ENCODE measurements at places on chromosomes 4 and X.

GRCh38 chr4:7773401-7774180 is 166.1 kb downstream of the AFAP1 start:
- no peak for DNase-seq

DNA sequence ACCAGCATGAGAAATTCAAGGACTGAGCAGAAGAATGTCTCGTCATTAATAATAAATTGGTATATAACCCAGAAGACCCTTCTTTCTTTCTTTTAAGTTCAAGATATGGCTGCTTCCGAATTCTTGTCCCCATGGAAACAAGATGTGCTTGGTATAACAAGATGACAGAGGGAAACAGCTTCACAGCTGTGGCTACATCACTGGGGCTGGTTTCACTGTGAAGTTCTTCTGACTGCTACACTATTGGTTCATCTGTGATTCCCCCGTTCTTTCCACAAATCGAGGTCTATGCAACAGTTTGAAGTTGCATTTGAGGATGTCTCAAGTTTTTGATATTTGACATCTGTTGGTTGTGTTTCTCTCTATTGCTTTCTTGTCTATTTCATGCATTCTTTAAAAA is 12.3 kb upstream of the DTHD1 start:
- DNase-seq, result no peak

DNA sequence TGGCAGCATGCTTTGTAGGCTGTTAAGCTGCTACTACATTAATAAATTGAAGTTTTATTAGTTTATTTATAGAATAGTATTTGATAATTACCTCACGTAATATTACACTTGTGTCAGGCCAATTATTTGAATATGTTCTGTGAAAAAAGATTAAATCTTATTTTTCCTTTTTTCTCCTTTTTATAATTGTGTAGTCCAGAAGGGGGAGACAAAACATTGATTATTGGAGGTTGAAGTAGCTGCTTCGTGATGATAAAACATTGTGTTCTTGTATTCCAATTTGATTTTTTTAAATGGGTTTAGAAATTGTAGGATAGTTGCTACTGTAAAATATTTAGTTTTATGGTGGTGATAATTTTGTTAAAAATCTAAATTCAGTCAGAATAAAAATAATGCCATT is 85.7 kb downstream of the DIAPH2 start:
- peak; percentile 32 for DNase-seq

DNA sequence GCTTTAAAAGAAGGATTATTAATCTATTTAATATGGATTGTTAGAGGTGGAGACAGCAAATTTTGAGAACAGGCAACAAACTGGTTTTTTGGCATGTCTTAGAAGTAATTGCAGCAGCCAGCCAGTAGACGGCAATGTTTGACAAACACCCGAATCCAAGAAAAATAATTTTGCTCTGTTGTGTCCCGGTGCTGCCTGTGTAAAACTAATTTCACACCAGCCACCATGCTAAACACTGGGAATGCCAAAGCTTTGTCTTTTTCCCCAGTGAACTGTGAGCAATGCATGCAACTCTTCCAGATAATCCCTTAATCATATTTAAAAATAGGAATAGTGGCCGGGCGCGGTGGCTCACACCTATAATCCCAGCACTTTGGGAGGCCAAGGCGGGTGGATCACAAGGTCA is 25.9 kb downstream of the SMIM31 start:
- peak; percentile 9 for DNase-seq

GRCh38 chrX:8988446-8988845 is 45.5 kb downstream of the FAM9B start:
- no peak for DNase-seq

GRCh38 chrX:9525511-9526248 is 60.8 kb downstream of the TBL1X start:
- DNase-seq, result no peak

- DNase-seq, result peak; percentile 76
Measured at GRCh38 chr4:15906020-15906443, 32.5 kb downstream of the FGFBP1 start.

DNA sequence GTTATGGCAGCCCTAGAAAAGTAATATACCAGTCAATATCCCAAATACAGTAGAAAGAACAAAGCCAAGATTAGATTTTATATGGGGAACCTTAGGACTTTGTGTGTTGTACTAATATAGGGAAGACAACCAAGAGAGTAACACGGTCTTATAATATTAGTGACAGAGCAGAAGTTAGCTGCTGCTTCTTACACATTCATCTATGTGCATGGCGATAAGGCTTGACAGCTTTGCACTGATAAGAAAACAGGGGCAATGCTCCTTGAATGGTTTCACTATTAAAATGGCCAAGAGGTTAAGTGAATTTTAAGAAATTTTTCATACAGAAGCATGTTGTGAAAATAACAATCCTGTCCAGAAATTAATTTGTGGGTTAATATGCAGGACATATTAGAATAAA is 521.6 kb downstream of the CCSER1 start:
- no peak for DNase-seq

GRCh38 chrX:71253253-71254091 is 468 bp downstream of the ZMYM3 start:
- DNase-seq, result peak; percentile 41

DNA sequence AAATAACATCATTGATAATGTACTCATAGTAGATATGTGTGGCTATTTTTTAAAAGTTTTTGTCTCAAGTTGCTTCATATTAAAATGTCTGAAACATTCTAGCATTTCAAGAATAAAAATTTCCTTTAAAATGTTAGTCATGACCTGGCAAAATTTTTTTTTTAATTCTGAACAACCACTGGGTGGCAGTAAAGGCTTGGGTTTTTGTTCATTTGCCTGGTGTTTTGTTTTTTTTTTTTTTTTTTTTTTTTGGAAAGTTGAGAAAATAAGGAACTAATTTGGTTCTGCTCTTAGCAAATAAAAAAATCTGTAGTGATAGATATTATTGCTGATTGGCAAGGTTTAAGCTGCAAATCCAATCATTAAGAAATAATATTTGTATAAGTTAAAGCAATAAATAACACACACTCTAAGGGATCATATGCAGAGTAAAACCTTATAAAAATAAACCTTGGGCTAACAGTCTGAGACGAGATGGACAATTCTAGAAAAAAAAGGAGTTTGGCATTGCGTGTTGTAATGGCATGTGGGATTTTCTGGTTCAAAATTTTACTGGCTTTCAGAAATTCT is 81.4 kb downstream of the CEP44 start:
- peak; percentile 12 for DNase-seq

GRCh38 chr4:42339935-42340406 is 57.3 kb upstream of the SHISA3 start:
- no peak for DNase-seq

DNA sequence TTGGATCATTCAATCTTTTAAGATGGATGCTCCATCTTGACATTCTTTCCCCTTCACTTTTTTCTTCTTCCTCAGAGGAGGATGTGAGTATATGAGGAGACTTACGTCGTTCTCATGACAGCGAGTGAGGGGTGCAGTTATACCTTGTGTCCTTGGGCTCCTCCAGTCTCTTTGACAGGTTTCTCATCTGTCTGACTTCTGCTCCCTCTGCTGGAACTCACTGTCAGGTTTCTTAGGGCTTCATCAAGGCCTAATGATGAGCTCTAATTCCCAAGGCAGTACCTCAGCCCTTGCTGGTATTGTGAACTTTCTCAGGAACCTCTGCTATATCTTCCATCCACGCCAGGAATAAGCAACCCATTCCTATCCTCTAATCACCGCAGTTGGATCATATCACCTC is 237.8 kb upstream of the ADGRL3 start:
- DNase-seq, result no peak

GRCh38 chrX:77346859-77347258 is 100.3 kb upstream of the FGF16 start:
- no peak for DNase-seq

DNA sequence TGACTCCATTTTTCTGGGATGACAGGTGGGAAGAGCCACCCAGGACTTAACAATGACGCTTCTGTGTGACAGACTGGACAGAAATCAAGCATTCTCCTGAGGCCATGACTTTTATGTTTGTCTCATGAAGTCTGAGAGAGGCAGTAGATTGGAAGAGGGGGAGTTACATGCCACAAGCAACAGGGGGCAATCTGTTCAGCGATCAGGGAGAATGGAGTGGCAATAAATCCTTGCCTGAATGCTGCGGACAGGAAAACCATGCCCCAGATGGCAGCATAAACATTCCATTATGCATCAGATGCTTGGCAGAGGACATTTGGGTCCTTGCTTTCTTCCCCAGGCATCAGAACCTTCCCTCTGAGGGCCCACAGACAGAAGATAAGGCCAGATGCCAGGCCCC is 312.4 kb upstream of the DIPK2B start:
- DNase-seq, result no peak

DNA sequence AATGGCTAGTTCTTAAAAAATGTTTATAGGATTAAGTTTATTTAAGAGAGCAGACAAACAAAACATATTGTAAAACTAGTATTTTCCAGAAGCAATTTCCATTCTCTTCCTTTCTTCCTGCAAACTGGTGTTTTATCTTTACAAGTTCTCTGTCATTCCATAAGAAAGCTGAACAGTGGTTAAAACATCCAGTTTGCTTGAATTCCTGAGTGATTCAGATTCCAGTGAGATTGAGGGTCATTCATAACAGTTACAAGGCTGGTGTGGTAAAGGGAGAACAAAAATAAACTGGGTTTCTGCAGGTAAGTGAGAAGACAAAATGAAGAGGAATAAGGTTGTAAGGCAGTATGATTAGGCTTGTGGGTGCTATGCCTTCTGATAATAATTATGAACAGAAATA is 544.8 kb upstream of the DIPK2B start:
- DNase-seq, result no peak

DNA sequence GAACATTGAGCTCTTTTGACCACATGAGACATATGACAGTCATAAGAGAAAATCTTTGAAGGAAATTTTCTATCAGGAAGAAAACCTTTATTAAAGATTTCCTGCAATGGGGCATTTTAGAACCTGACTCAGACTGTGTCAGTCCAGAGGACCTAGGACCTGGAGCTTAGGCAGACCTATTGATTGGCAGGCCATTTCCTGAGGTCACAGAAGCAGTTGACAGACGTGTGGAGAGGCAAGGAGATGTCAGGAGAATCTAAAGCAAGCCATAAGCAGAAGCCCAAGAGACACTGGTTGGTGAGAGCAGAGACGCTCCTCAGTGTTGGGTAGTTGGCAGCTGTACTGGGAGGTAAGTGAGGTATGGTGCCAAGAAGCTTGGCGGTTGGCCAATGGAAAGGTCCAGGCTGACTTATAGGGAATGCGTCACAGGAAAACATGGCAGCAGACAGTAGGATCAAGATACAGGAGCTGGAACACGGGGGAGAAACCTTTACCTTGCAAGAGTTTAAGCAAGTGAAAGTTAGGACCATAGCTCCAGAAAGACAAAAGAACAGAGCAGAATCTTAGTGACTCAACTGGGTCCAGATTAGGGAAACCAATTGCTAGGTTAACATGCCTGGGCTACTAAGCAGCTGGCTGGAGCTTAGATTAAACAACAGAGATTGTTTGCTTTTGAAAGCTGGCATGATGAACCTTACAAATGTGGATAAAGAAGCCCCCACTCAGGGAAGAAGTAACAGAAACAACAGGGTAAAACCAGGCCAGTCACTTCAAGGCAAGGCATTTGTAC is 18.6 kb downstream of the PALLD start:
- no peak for DNase-seq

DNA sequence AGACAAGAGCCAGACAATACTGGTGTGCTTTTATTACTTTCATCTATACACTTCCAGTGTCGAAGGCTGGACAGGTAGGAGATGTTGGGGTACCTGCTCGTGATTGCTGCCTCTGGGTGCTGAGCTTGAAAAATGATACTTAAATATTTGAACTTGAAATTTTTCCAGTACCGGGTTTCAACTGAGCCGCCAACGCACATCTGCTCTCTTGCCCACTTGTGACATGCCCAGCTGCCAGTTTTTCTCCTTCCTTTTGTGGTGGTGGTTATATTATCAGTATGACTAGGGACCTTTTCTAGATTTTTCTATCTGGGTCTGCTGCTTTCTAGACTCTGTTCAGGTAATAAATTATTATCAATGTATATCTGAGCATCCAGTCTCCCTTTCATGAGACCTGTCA is 3.4 kb downstream of the OGT start:
- no peak for DNase-seq

DNA sequence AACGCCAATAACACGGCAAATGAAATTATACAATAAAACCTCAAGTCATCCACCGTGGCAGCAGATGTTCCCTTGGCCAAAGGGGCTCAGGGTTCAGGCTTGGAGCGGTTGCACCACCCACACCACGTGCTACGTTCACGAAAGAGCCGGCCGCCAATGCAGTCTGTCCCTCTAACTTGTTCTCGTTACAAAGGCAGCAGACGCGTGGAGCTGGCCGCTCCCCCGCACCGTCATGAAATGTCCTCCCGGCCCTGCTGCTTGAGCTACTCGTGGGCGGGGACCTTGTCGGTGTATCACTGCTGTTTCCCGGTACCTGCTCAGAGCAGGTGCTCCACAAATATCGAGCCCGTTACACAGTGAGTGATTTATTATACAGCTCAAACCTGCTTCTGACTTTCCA is 36.4 kb upstream of the MAN2B2 start:
- DNase-seq, result peak; percentile 43

DNA sequence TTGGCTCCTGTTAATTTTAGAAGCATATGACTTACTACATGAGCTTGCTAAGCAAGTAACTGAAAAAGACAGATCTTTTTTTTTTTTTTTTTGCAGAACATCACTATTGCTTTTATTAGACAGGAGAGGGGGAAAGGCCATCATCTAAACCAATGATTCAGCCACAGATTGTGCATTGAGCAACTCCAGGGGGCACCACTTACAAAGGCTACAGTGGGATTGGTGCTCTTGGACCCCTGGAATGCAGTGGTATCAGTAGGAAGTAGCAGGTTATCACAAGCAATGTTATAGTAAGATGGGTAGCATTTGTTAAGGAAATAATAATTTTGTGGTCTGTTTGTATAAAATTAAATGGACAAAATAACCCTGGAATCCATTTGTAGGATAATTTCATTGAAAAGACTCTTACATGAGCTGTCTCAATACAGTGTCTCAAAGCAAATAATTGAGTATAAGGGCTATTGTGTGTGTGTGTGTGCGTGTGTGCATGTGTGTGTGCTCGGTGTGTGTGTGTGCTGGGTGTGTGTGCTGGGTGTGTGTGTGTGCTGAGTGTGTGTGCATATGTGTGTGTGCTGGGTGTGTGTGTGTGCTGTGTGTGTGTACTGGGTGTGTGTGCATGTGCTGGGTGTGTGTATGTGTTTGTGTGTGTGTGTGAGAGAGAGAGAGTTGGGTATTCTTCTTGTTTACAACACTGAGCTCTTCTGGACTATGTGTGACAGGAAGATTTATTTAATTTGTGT is 296.3 kb downstream of the PCDH7 start:
- DNase-seq, result no peak

GRCh38 chrX:74536152-74536831 is 78.1 kb downstream of the RLIM start:
- DNase-seq, result peak; percentile 73
